ENCODE measurements at places on chromosomes 4 and X.

DNA sequence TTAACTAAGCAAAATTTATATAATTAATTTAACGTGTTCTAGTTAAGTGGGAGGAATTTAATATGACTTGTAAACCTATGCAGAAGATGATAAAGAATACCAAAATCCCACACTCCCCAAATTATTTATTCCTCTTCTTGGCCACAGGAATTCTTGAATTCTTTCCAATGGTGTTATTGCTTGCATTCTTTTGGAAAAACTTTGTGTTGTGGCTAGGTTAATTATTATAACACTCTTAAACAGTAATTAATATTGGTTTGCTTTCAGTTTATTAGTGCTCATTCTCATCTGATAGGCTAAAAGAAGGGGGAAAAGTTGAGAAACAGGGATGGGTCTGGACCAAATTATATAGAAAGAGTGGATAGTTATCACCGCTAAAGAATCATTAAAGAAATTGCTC lies 141.5 kb upstream of the PABPC4L start:
- no peak for DNase-seq

- no peak for DNase-seq
Measured at GRCh38 chr4:3725936-3726870, 40.0 kb upstream of the ADRA2C start.

DNA sequence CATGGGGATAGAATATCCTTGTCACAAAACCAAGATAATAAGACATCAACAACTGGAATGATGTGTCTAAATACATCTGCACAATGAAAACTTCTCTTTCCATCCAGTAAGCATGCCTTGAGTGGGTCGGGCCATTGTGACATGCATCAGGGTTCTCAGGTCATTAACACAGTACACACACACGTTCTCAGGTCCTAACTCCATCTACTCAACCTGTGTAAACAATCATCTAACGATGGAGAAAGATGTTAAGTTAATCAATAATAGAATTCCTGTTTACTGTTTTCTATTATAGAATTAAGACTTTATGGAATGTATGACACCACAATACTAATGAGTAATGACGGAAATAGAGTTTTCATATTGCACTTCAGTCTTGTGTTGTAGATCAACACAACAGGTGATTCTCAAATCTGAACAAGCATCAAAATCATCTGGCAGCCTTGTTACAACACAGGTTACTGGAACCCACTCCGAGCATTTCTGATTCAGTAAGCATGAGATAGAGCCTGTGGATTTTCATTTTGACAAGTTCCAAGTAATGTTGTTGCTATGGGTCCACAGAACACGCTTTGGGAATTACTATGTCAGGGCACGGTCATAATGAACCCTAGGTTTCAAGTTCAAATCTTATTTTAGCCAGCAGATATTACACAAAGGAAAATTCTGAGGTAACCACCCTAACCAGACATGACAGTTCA lies 315.8 kb upstream of the TEX13C start:
- DNase-seq = no peak

DNA sequence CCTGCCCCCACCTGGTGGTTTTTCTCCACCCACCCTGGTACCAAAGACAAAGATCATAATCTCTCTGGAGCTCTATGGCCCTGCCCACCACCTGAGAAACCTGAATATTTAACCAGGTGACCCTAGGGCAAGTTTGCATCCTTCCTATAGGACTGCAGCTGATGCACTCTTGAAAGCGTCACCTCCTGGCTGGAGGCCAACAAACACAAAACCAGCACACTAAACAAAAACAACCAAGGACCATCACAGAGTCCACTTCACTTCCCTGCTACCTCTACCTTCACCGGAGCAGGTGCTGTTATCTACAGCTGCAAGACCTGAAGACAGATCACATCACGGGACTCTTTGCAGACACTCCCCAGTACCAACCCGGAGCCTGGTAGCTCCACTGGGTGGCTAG lies 296.7 kb upstream of the FGF13 start:
- DNase-seq = no peak

GRCh38 chrX:149199734-149200133 lies 305.4 kb downstream of the IDS start:
- DNase-seq = no peak

- no peak for DNase-seq
Measured at GRCh38 chr4:102734116-102734515, 26.7 kb downstream of the MANBA start.

DNA sequence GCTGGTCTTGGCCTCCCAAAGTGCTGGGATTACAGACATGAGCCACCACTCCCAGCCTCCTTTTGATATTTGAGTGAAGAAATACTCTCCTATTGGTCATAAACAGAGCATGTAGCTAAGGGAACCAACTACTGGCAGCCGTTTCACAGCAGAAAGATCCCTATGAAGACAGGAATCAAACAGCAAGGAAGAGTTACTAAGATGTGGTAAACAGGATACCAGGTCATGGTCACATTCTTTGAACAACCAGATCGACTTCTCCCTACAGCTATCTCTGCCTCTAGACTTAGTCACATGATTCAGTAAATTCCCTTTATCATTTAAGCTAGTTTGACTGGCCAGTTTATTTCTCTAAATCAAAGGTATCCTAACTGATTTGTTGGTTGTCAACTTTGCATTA lies 9.0 kb upstream of the HNRNPD start:
- no peak for DNase-seq

DNA sequence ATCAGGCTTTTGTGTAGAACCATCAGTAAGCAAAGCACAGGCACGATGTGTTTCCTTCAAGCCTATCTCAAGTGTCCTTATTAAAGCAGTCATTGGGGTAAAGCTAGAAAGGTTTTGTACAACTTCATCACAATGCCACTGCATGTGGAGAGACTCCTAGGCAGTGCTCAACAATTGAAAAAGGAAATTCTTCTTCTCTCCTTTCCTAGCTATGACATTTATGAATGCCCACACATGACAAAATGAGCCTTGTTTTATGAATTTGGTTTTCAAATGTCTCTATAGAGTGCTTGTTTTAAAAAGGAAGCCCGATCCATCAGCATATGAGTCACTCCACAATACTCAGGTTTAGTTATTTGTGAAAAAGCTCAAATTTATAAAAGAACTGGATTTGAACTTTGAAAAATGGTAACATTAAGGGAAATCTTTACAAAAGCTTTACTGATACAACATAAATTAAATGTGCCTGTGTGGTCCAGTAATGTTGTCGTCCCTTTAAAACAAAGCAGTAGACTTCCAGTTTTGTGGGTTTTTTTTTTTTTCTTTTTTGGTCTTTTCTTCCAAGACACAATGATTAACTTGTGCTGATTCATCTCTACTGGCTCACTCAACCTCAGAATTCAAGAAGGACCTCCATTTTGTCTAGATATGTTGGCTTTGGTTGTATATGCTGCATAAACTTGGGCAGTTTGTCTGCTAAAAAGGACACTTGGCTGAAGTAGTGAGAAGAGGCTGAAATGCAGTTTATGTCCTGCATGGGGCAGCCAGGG lies 273.8 kb downstream of the GASK1B start:
- DNase-seq = no peak

DNA sequence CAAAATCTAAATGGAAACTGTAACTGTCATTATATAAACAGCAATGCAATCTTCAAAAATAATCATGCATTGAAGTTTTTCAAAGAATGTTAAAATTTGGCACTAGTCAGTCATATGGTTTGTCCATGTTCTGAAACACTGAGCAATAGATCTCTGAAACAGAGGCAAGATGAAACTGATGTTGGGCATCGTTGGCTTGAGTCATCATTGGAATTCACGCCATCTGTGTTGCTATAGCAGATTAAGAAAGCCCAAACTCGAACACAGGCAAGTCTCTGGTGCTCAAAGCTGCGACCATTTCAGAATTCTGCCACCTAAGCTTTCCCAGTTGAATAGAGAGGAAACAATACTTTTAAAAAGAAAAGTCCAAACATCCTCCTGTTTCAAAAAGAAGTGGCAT lies 114.1 kb upstream of the PPARGC1A start:
- peak; percentile 51 for DNase-seq

GRCh38 chr4:148112231-148112982 lies 329.8 kb downstream of the NR3C2 start:
- DNase-seq = peak; percentile 33

- DNase-seq = no peak
Measured at GRCh38 chr4:138868562-138868961, 147.0 kb upstream of the NOCT start.

GRCh38 chrX:149631234-149632165 lies at the start of gene TMEM185A:
Gene TMEM185A, minus strand, starts transcription at chrX:149631792. Its CDS starts 212 bp downstream, at chrX:149631580.
- peak; percentile 68 for DNase-seq

DNA sequence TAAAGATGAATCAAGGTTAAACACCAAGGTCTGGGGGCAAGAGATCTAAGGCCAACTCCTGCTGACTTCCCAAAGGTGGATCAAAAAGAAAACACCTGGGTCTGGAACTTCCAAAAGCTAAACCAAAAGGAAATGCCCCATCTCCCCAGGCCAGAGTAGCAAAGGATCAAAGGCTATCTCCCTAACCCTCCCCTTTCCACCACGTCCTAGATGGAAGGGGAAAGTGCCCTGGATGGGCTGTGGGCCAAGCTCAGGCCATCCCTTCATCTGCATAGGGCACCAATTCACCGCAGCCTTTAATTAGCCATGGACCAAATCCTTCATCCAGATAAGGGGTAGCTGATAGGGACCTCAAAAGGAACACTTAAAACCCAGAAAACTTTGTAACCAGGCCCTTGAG lies 100.2 kb downstream of the WDFY3 start:
- DNase-seq = no peak

GRCh38 chr4:85399270-85399669 lies 75.7 kb upstream of the ARHGAP24 start:
- no peak for DNase-seq

- peak; percentile 63 for DNase-seq
Measured at GRCh38 chrX:46759645-46759974, 692 bp upstream of the SLC9A7 start.

DNA sequence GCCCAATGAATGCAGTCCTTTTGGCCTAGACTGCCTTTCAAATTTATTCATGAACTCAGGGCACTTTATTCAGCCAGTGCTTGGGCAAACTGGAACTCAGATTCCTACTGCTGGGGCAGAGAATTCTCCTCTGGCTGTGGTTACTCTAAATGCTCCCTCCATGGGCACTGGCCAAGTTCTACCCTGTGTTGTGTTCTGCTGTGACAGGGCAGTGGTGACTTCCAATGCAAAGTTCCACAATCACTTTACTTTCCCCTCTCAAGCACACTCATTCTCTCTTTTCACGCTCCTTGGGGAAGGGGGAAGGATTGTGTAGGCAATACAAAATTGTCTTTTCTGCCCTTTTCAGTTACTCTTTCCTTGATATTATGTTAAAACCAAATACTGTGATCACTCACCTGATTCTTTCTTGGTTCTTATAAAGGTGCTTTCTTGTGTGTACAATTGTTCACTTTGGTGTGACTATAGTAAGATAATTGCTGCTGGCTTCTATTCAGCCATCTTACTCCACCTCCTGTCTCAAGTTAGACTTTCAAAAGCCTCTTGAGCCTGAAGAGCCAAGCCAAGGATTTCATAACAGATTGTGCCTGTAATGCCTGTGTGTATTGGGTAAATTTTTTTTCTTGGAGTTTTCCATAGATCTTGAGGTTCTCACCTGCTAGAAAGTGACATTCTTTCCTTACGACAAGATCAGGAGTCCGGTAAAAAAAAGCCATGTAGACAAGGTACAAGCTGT lies 1078.6 kb downstream of the FAM133A start:
- DNase-seq = no peak

- DNase-seq = peak; percentile 75
Measured at GRCh38 chr4:124861761-124862160, 149.2 kb upstream of the ANKRD50 start.

DNA sequence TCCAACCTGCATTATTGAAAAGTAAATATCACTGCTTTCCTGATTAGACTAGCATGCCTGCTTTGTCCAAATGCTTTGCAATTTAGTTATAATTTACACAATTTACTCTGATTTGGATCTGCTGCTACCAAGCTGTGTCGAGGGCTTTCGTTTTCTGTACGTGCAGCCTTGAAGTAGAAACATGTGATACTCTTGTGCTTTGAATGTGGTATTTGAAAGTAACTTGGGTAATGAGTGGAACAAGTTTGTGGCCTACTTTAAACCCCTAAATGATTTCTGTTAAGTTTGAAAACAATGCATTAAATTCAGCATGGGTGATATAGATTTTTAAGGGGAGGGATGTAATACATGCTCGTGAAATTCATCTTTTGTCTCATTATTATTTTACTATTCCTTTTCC lies 240.7 kb downstream of the IQCM start:
- no peak for DNase-seq

GRCh38 chr4:46945062-46945461 lies 36.0 kb upstream of the COX7B2 start:
- DNase-seq = no peak

GRCh38 chr4:179927473-179927872 lies 2315.7 kb upstream of the TENM3 start:
- DNase-seq = no peak

GRCh38 chrX:126237524-126237923 lies 71.4 kb upstream of the DCAF12L2 start:
- DNase-seq = no peak

- DNase-seq = no peak
Measured at GRCh38 chrX:18983666-18984380, at the start of gene PHKA2. Gene PHKA2, minus strand, starts transcription at chrX:18984114. Its CDS starts 182 bp downstream, at chrX:18983932.

- no peak for DNase-seq
Measured at GRCh38 chrX:43661521-43662240, 5.6 kb downstream of the MAOA start.

- DNase-seq = peak; percentile 50
Measured at GRCh38 chrX:19875050-19875431, 12.4 kb downstream of the SH3KBP1 start.

DNA sequence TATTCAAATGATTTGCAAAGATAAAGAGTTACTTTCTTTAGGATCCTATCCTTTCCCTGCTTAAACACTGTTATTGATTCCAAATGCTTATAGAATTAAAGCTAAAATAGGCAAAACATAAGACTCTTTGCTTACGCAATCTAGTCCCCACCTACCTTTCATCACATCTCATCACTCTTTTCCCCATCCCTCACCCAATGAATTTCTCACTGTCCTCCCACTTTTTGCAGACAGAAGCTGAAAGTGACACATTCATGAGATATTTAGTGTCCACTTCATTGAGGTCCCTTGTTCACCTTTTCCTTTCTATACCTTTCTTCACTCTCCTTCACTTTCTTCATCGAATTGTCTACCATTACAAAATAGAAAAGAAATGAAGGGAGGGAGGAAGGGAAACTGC lies 424 bp downstream of the SATL1 start:
- DNase-seq = no peak

DNA sequence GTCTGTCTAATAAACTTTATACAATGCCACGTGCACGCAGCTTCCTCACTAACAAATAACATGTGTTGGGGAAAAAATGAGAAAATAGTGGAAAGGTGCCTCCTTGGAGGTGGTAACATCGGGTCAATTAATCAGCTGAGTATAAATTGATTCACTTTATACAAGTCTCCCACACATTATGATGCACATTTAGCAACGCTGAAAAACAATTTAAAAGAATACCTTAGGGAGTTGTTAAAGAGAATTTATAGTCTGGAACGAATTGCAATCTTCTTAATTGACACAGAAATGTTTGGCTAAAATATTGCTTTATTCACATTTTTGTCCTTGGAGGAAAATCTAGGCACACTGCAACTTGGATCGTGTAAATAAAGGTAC lies 84.2 kb downstream of the HPRT1 start:
- DNase-seq = no peak

- no peak for DNase-seq
Measured at GRCh38 chr4:3202836-3203820, 45.8 kb upstream of the MSANTD1 start.

- no peak for DNase-seq
Measured at GRCh38 chr4:17616283-17616682, 1.8 kb downstream of the MED28 start.

- peak; percentile 2 for DNase-seq
Measured at GRCh38 chr4:127410644-127411043, 222.1 kb upstream of the INTU start.
